ENCODE measurements at places on chromosomes 12 and 14. TPM values are rescaled to one million over a fixed set of nuclear protein-coding genes. Genes with fewer than 3 reads are reported as not detected.

DNA sequence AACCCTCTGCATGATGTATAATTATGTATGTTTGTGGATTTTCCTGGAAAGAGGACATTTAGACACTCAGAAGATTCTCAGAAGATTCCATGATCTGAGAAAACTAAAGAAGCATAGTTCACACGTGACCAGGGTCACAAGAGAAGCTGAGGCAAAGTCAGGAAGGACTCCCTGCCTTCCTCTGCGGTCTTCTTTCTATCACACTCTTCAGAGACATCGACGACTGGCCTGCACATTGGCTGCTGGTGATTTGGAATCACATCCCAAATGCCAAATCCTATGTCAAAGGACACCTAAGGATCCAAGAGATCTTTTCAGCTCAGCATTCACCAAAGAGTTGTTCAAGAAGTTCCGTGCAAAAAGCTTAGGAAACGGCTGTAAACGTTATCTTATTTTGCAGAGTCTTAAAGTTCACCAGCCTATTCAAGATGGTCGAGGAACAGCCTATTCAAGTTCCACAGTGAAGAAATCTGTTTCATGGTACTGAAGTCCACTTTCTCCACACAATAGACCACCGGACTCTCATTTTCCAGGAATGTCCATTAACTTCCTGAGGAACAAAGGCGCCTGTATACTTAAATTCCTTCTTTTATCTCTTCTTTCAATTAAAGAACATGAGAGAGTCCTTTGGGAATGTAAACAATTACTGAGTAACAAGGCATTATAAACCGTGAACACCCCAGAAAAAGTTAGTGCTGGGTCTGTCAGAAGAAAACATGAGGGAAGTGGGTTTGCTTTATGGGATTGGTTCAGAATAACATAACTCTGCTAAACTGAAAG, 42.1 kb downstream of the IGF1 start:
- no peaks in the 10 kb centered on the region for H3K36me3 ChIP-seq
- peaks cover 4% of the 10 kb centered on the region for H3K4me1 ChIP-seq
- H3K4me3 ChIP-seq = no peak overlapping the region
- no peaks in the 10 kb centered on the region for H3K27me3 ChIP-seq
- peak; percentile 88 for DNase-seq

GRCh38 chr12:105754313-105754712, 384.4 kb downstream of the NUAK1 start:
- no peak overlapping the region for H3K27ac ChIP-seq
- no peaks in the 10 kb centered on the region for H3K27me3 ChIP-seq
- no peaks in the 10 kb centered on the region for H3K36me3 ChIP-seq
- no peak overlapping the region for H3K4me3 ChIP-seq
- no peak for DNase-seq
- no peaks in the 10 kb centered on the region for H3K4me1 ChIP-seq

DNA sequence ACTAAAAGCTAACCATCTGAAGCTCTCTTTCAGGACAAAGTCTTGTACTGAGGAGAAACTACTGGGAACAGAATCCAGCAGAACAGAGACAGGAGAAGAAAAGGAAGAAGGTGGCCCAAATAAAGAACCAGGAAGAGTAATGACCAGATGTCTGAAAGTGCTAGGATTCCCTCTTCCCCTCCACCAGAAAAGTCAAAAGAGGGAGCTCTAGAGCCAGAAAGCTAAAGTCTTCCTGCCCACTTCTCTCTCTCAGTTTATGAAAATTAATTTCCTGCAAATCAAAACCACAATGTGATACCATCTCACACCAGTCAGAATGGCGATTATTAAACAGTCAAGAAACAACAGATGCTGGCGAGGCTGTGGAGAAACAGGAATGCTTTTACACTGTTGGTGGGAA, 47.2 kb downstream of the SPPL3 start:
- no peak overlapping the region for H3K27ac ChIP-seq
- no peaks in the 10 kb centered on the region for H3K36me3 ChIP-seq
- no peaks in the 10 kb centered on the region for H3K4me1 ChIP-seq
- H3K4me3 ChIP-seq = no peak overlapping the region
- DNase-seq = no peak

DNA sequence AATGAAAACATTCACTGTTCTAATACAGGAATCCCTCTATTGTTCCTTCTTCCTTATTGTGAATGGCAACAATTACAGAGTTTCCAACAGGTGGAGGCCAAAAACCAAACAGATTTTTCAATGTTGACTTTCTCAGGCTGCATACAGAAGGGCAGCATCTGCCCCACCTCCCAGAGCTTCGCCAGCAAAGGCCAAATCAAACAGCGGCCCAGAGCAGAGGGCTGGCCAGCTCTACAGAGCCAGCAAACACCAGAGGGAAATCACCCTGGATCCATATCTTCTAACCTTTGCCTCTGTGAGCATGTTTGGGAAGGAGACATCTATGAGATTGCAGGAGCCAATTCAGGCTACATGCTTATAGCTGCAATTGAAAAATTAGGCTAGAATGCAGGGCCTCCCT, 4.4 kb upstream of the CRACR2A start:
- no peak for DNase-seq
- no peaks in the 10 kb centered on the region for H3K36me3 ChIP-seq
- H3K4me1 ChIP-seq = peaks cover 8% of the 10 kb centered on the region
- no peak overlapping the region for H3K4me3 ChIP-seq
- H3K27me3 ChIP-seq = no peaks in the 10 kb centered on the region

DNA sequence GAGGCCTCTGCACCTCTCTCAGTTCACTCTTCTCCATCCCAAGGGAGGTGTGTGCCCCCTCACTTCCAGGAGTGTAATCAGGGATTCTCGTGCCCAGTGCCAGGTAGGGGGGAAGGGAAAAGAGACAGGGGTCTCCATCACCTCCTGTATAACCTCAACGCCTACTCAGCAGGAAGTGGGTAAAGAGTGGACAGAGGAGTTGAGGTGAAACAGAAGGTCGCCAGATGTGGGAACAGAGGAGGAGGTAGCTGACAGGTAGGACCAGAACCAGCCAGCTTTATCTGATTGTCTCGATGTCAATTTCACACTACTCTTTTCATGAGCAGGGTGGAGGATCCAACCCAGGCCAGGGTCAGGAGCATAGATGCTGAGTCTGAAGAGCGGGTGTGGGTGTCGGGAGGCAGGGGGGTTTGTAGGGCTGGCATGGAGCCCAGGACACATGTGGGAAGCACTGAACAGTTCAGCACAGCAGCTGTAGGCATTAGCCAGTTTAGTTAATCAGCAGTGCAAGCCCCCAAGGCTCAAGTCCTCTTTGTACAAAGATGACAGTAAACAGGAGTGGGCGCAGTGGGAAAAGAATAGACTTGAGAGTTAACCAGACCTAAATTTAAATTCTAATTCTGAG, 213.5 kb downstream of the PELI2 start:
- H3K27me3 ChIP-seq = no peaks in the 10 kb centered on the region
- no peak overlapping the region for H3K4me3 ChIP-seq
- no peaks in the 10 kb centered on the region for H3K36me3 ChIP-seq
- H3K4me1 ChIP-seq = peaks cover 21% of the 10 kb centered on the region

DNA sequence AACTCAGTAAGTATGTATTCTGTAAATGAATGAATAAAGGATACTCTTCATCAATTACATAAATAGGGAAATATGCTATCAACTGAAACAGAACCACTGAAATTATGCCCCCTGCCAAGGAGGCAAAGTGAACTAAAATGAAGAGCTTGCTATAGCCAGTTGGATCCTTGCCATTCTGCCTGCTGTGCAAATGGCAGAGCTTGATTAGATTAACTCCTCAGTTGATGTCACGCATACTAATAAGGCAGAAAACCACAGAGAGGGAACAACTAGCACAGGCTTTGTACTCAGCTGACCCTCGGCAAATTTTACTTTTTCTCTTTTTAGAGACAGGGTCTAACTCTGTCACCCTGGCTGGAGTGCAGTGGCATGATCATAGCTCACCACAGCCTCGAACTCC, 36.7 kb upstream of the FERMT2 start:
- no peaks in the 10 kb centered on the region for H3K36me3 ChIP-seq
- H3K4me1 ChIP-seq = no peaks in the 10 kb centered on the region
- H3K27ac ChIP-seq = no peak overlapping the region
- peak; percentile 40 for DNase-seq

DNA sequence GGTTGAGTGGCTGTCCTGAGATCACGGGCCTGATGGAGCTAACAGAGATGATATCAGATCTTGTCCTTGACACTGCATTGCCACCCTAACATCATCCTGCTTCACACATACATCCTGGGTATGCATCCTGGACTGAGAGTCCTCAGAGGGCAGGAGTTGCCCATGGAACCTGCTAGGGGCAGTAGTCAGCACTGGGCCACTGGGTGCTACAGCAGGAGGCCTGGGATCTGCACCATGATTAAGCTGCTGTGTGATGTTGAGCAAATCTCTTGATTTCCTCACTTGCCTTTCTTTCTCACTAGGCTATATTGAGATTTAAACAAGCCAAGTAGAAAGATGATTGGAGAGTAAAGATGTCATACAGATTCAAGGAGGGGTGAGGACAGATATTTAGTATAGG, 22.1 kb upstream of the EIF4B start:
- no peaks in the 10 kb centered on the region for H3K36me3 ChIP-seq
- H3K27ac ChIP-seq = no peak overlapping the region

- peak; percentile 58 for DNase-seq
- no peaks in the 10 kb centered on the region for H3K4me1 ChIP-seq
- no peaks in the 10 kb centered on the region for H3K27me3 ChIP-seq
- H3K36me3 ChIP-seq = no peaks in the 10 kb centered on the region
- peak overlapping the region; percentile 94 for H3K27ac ChIP-seq
- peak overlapping the region; percentile 62 for H3K4me3 ChIP-seq
Observed at GRCh38 chr12:50764286-50765094, 589 bp downstream of the ATF1 start.

DNA sequence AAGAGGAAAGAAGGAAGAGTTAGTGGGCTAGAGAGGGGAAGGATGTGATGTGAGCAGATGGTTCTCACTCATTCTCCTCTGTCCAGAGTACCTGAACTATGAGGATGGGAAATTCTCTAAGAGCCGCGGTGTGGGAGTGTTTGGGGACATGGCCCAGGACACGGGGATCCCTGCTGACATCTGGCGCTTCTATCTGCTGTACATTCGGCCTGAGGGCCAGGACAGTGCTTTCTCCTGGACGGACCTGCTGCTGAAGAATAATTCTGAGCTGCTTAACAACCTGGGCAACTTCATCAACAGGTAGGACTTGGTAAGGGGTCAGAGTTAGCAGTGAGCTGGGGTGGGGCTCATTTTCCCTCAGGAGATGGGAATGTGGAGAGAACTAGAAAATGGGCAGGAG, 7.6 kb downstream of the DDIT3 start:
- no peak for DNase-seq
- no peak overlapping the region for H3K4me3 ChIP-seq
- peaks cover 27% of the 10 kb centered on the region for H3K36me3 ChIP-seq
- peaks cover 8% of the 10 kb centered on the region for H3K4me1 ChIP-seq
- no peak overlapping the region for H3K27ac ChIP-seq

GRCh38 chr14:42110167-42110566, 503.5 kb downstream of the LRFN5 start:
- H3K27ac ChIP-seq = no peak overlapping the region
- H3K27me3 ChIP-seq = no peaks in the 10 kb centered on the region
- DNase-seq = peak; percentile 74
- H3K4me3 ChIP-seq = no peak overlapping the region
- no peaks in the 10 kb centered on the region for H3K4me1 ChIP-seq
- H3K36me3 ChIP-seq = no peaks in the 10 kb centered on the region

GRCh38 chr14:61262082-61262481, 19.1 kb downstream of the TMEM30B start:
- H3K4me1 ChIP-seq = no peaks in the 10 kb centered on the region
- peak overlapping the region; percentile 12 for H3K27ac ChIP-seq
- H3K36me3 ChIP-seq = no peaks in the 10 kb centered on the region
- peak; percentile 42 for DNase-seq

DNA sequence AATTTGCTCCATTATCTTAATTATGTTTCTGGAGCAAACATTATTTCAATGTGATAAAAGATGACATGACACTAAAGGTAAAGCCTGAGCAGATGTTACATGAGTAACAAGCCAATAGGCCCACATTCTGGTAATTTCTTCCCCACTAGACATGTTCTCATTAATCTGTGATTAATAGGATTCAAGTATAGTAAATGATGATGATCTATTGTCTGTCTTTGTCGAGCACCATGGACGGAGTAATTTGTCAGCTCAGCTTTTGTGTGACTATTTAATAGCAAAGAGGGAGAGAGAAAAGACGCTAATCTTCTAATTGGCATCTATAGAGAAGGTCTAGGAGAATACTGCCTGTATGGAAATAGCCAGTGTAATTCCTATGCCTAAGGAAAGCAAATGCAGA, 62.2 kb upstream of the INSM2 start:
- no peak for DNase-seq
- H3K4me1 ChIP-seq = no peaks in the 10 kb centered on the region
- no peak overlapping the region for H3K4me3 ChIP-seq
- H3K27me3 ChIP-seq = no peaks in the 10 kb centered on the region
- H3K36me3 ChIP-seq = no peaks in the 10 kb centered on the region

SERPINA5 gene
- not detected for total RNA-seq

RIMBP2 gene
- total RNA-seq = 0.17 TPM

ASCL1 gene
- not detected for total RNA-seq

KCNC2 gene
- not detected for total RNA-seq

IL31 gene
- not detected for total RNA-seq

OSBPL8 gene
- total RNA-seq = 294 TPM

ANO4 gene
- total RNA-seq = 11.3 TPM
